CD8-positive, alpha-beta T cell (primary cell): ENCODE measurements at places on chromosomes 4 and X.

- no peak for DNase-seq
These were observed 67.0 kb downstream of the SEL1L3 start for GRCh38 chr4:25795566-25796454.

- DNase-seq, result no peak
These were observed 188.4 kb downstream of the SLC7A11 start for GRCh38 chr4:138053641-138054301.

DNA sequence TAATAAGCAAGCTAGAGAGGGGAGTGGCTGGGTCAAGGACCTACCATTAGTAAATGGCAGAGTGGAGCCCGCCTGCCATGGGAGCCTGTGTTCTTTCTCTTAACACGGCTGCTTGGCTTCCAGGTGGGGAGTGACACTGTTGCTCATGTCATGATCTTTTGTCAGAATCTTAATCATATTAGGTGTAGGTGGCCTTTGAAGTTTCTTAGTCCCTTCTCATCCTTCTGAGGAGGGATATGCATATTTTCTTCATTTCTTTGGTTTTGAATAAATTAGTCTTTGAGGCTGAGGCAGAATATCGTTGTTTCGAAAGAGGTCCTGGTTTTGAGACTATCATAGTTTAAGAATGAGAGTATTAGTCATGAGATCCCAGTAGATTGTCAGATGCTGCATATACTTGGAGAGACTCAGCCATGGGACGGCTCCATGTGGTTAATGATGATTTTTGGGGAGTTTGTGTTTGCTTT, 28.9 kb downstream of the SNX25 start:
- no peak for DNase-seq

DNA sequence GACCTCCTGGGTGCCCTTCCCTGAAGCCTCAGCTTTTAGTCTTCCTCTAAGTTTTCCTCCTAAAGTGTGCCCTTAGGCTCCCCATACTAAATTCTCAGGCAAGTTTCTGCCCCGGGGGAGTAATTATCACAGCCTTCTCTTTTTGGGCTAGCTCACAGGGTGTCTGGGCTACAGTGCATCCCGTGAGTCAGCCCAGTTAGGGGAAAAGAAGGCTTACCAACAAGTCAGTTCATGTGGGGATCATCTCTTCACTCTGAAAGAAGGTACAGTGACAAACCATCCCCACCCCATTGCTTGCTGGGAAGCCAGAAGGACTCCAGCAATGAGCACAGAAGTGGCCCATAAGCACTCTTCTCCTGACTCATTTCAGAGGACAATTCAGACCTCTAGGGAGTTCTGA, 134.7 kb upstream of the FAM9C start:
- no peak for DNase-seq

DNA sequence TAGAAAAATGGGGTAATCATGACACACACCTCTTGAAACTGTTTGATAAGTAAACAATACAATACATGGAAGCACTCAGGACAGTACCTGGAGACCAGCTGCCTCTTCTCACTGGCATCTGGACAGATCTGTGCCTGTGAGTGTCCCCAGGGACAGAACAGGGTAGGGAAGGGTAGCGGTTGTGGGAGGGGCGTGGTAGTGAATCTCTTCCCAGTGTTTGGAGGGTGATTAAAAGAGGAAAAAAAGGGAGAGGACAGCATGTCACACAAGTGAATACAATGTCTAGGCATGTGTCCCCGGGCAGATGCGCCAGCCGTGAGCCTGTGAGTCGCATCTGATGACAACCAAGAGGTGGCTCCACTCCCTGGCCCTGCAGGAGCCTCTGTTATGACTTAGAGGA, 138.8 kb upstream of the MSX1 start:
- DNase-seq, result no peak

GRCh38 chr4:119629142-119629471, 503 bp upstream of the PDE5A start:
- no peak for DNase-seq

GRCh38 chr4:48651914-48652313, 128.2 kb downstream of the FRYL start:
- DNase-seq, result no peak
